ENCODE measurements at places on chromosomes 11 and 22.
A peak's percentile ranks its signal among the peaks of the same experiment; 100 is the strongest.

- DNase-seq, result no peak
These were observed 411.7 kb downstream of the CADM1 start for GRCh38 chr11:115092516-115092915.

DNA sequence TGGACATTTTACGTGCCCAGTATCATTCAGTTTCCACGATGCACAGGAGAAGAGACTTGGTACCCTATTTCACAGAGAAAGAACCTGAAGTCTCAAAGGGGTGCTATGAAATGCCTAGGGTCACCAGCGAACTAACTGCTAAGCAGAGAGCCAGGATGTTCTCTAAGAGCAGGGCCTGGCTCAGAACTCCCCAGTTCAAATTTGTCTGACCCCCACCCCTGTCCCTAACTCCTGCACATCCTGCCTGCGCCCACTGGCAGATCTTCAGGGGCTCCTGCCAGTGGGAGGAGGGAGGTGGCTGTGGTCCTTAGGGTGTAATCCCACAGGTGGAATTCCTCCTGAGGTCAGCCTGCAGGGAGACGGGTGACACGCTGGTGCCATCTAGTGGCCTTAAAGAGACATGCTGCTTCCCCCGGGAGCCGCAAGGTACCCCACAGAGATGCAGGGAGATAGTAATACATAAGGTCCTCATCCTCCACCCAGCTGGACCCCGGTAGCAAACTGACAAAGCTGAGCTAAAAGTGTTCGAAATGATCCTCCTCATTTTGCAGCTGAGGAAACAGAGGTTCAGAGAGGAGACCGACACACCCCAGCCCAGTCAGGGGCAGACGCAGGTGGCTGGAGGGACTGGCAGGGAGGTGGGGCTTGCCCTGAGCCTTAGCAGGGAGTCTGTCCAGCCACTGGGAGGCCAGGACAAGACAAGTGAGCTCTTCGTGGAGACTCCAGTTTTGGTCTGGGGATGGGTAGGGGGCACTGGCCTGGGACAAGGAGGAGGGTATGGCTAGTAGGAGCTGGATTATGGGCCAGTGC, 34.1 kb downstream of the MB start:
- DNase-seq, result peak; percentile 37

- no peak for DNase-seq
These were observed 12.3 kb downstream of the PRR33 start for GRCh38 chr11:1879342-1879940.

DNA sequence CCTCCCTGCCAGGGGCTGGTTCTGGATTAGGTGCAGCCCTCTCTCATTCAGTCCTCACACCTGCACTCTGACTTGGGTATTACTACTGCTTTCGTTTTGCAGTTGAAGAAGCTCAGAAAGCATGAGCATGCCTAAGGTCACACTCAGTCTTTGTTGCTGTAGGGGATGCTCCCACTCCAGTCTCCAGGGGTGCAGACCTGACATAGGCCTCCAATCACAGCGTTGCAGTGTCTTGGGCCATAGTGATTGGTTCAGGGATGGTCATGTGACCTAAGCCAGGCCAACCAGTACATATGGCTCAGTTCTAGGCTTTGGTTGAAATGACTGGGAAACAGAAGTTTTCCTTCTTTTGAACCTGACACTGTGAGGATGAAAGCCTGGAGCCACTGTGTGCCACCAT, 61.7 kb downstream of the FBXO7 start:
- no peak for DNase-seq

- DNase-seq, result no peak
These were observed 97.3 kb upstream of the AKIP1 start for GRCh38 chr11:8813658-8814057.

GRCh38 chr22:22045571-22046335, 63.2 kb upstream of the TOP3B start:
- no peak for DNase-seq

DNA sequence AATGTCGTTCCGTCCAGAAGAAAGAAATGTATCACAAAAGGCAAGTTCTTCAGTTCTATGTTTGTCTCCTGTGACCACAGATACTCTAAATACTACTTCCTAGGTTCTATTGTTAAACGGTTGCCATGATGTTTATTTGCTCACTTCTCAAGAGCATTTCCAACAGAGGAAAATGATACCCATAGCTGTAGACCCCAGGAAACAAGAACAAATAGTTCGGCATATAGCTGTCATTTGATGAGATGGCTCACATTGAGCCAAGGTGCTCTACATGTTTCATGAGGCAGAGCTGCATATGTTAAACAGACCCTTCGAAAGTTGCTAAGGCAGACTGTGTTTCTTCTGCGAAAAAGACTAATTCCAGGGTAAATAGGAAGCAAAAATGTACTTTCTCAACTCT, 15.4 kb upstream of the ANGPTL5 start:
- DNase-seq, result no peak

DNA sequence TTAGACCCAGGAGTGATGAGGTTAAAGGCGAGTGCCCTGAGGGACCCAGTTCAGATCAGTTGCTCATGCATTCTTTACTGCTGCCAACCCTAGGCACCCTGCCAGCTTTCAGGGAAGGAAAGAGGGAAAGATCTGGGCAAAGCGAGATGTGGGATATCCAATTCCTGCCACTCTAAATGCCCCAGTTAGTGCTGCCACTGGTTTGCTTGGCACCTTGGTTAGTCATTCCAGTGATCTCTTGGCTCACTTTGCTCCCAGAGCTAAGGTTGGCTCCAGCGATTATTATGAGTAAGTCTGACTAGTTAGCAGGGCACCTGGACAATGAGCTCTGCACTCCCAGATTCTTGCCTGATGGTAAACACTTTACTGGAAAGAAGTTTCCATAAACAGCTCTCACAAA, 85.0 kb downstream of the INSC start:
- no peak for DNase-seq

- no peak for DNase-seq
These were observed 3.4 kb downstream of the CDON start for GRCh38 chr11:126059238-126059781.

GRCh38 chr22:46029036-46029435, 52.1 kb upstream of the WNT7B start:
- no peak for DNase-seq

All from HS-5 (cell line).